Activated T-helper 1 cell treated with anti-CD3 and anti-CD28 coated beads, Interleukin-2, amount 50 U/mL, for 16 hours (primary cell): ENCODE measurements at places on chromosomes 2 and 18.

GRCh38 chr2:28664120-28664842, 87.3 kb upstream of the PPP1CB start:
- no peak for DNase-seq

DNA sequence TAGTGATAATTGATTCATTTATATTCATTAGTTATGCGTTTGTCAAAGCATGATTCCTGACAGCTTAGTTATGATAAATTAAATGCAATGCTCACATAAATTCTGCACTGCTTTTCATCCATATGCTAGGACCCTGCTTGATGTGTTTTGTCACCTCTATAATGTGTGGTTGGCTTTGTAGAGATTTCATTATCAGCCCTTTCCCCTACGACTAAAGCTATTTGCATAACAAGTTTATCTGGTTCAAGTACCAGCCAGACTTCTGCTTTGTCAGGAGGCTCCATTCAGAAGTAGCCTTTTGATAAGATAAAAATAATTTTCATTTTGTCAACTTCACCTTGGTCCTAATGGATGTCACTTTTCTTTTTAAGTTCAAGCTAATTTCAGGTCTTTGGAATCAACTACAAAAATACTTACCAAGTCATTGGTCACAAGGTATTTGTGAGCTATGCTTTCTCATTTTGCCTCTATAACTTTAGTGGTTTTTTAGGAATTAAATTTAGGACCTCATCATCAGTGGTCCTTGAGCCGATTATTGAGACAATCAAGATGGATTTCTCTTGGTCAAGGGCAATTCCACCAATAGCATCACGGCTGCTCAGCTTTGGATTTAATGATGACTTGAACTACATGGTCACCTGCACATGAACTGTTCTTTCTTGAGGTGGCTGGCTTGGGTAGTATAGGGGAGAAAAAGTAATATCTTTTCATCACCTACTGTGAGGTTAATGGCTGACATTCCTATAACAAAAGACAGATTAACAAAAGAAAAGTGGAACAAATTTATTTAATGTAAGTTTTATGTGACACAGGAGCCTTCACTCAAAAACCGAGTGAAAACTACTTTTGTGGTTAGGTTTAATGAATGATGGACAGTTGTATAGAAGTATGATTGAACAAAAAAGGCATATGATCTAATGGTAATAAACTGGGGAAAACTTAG, 162.1 kb downstream of the MYO3B start:
- no peak for DNase-seq

GRCh38 chr2:83970217-83970929, 488.7 kb downstream of the SUCLG1 start:
- DNase-seq = no peak

GRCh38 chr18:57624988-57625387, 3.4 kb upstream of the NARS1 start:
- DNase-seq = no peak

GRCh38 chr2:130915595-130916437, 79.1 kb downstream of the ARHGEF4 start:
- no peak for DNase-seq

DNA sequence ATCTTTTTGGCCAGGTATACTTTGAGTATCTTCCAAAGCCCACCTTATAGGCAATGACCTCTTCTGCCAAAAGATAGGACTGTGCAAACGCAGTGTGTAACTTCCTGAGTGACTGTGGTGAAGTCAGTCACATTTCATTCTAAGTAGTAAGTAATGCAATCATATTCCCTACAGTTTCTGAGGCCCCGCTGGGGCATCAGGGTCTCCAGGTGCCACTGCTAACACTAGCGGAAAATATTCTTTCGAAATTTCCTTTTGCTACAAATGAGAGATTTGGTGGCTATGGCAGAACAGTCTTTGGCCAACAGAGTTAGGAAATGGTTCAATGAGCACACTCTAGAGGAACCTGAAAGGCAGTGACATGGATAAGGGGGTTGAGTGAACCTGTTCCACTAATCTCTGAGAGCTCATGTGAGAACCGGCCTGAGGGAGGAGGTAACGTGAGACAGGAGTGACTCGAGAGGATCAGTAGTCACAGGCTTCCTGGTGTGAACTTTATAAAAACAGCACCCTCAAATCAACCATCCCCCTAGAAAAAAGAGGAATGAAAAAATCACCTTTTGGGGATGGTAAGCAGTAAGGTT, 102.6 kb upstream of the LPIN2 start:
- no peak for DNase-seq

GRCh38 chr2:36650031-36650829, 46.3 kb upstream of the VIT start:
- DNase-seq = no peak

GRCh38 chr2:121547646-121548045, 17.0 kb downstream of the RNU4ATAC start:
- no peak for DNase-seq

GRCh38 chr2:28717339-28717758, 34.3 kb upstream of the PPP1CB start:
- DNase-seq = no peak

- no peak for DNase-seq
These were observed 402.7 kb downstream of the SETBP1 start for GRCh38 chr18:45083226-45083855.

- no peak for DNase-seq
These were observed 84.8 kb downstream of the HS6ST1 start for GRCh38 chr2:128233790-128234395.

- no peak for DNase-seq
These were observed 449.9 kb downstream of the LRATD1 start for GRCh38 chr2:15082105-15083058.

DNA sequence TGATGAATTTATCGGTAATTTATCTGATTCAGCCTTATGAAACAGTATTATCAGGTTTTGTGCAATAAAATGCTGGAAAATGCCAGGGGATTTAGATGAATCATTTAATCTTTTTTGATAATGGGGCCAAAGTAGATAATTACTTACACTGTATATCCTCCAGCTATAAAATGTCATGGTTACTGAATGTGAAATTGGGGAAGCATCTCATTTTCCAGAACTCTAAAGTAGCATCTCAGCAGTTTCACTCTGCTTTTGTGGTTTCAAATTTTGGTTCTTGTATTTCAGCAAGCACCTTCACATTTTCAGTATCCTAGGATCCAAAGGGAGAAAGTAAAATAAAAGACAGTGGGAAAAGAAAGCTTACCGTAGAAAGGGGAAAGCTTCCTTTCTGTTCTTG, 12.8 kb downstream of the ANKRD62 start:
- DNase-seq = no peak

- DNase-seq = no peak
These were observed 118.4 kb downstream of the ALMS1 start for GRCh38 chr2:73503992-73504570.

DNA sequence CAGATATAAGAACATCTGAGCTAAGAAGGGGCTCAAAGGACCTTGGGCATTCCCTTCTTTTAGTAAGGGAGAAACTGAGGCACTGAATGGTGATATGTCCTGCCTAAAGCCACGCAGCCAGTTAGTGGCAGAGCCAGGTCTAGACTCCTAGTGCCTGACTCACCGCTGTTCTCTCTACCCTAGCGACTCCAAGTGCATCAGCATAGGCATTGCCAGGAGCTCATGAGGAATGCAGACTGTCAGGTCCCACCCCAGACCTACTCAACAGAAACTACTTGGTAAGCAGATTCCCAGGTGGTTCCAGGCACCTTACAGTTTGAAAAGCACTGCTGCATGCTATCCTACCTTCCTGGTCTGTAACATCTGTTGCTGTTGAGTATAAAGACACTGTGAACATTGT, 158.9 kb downstream of the MSH2 start:
- no peak for DNase-seq

DNA sequence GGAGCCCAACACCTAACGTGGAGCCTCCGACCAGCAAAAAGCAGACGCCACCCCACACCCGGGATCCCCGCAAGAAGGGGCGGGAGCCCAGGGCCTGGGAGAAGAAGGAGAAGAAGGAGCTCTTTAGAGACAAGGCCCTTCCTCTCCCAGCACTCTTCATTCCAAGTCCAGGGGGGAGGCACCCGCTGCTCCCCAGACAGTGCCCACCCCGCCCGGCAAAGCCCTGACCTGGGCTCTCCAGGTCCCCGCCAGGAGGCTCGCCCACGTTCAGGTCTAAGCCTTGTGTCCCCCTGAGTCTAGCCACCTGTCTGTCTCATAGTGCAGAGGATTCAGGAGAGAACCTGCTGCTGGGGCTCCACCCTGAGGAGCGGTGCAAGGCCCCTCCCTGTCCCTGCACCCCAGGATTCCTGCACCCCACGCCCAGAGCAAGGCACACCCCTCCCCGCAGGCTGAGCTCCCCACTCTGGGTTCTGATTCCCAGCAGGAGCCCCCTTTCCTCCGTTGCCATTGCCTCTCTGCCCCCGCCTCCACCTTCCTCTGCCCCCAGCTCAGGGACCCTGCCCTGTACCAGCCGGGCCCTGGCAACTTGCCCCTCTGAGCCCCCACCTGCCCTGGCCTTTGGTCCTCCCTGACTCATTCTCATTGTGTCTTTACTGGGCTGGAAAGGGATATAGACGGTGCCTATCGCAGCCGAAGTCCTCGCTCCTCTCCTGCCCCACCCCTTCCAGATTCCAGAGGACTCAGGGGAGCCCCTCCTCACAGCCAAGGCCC, 33.5 kb upstream of the GPC1 start:
- no peak for DNase-seq

DNA sequence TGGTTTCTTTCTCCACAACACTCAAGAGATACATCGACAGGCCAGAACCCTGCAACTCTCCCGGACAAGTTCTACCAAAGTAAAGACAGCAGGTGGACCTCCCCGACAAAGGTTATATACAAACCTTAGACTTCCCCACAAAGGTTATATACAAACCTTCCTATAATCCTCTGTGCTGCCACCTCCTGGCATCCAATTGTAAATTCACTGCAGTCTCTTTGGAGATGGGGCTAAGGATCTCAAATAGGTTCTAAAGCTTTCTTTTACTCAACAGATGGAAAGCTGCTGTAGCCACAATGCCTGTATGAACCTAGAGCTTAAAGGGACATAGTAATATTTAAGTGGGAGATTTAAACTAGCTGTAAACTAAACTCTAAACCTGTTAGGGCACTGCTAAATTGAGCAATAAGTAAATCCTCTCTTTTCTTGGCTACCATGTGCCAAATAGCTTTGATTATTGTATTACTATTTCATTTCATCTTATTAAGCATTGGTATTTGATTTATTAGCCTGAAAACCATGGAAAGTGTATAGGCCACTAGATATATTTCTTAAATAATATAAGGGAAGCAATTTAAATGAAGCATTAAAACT, 9.8 kb upstream of the MREG start:
- no peak for DNase-seq

DNA sequence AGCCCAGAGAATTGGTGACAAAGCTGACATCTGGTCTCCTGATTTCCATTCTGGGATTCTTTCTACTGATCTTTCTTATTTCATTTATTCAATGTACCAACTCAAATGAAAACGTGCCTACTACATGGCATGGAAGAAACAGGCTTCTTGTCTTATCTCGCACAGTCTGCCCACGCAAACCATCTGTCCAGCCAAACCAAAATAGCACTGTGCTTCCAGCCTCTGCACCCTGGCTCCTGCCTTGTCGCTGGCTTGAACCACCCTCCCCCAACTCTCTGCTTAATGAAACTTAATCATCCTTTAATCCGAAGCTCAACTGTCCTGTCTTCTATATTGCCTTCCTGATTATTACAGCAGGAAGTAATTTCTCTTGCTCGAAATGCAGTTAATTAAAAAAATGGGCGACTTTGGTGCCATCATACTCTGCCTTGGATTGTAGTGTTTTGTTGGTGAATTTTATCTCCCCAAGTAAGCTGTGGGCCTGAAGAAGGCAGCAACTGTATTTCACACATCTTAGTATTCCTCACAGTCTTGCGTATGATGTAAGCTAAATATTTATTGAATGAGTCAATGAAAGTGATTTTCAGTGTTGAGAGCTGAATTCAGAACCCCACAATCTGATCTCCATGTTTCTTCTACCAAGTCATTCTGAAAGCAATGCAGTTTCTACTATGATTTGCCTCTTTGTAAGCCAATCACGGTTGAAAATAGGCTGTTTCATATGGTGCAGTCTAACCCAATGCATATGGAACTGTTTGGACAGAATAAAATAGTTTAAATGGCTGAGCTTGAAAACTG, 190.8 kb downstream of the TMEM247 start:
- no peak for DNase-seq

DNA sequence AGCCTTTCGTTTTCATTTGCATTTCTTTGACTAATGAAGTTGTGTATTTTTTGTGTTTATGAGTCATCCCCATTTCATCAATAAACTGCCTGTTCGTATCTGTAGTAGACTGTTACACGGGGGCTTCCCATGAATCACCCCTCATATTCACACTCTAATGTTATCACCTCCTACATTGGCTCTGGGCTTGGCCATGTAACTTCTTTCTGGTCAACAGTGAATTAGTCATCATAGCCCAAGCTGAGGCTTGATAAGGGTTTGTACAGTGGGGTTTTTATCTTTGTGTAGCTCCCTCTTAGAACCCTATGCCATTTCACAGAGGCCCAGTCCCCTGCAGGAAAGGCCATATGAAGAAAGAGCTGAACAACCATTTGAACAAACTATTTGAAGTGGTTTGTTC, 151.0 kb downstream of the CCBE1 start:
- DNase-seq = no peak

- no peak for DNase-seq
These were observed 482.4 kb upstream of the GCFC2 start for GRCh38 chr2:76193089-76193488.

DNA sequence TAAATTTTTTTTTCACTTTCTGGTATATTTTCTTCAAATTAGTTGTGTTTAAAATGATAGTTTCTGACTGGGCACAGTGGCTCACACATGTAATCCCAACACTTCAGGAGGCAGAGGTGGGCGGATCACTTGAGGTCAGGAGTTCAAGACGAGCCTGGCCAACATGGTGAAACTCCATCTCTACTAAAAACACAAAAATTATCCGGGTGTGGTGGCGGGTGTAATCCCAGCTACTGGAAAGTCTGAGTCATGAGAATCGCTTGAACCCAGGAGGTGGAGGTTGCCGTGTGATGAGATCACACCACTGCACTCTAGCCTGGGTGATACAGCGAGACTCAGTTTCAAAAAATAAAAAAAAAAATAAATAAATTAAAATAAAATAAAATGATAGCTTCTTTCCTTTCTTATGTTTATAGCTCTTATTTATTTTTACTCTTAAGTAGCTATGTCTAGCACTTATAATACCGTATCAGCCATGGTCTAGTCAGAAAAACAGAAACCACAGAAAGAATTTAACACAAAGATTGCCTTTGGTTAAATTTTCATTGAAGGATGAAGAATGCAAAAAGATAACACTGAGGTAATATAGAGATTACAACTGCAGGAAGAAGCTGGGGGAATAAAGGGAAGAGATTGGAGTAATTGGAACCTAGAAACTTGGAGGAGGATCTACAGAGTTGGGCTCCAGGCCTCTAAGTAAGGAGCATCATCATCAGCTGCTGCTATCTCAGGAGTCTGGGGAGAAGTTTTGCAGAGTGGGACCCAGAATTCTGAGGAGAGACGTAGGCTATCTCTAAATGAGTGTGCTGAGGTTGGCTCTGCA, 54.7 kb upstream of the MBOAT2 start:
- no peak for DNase-seq
